ENCODE measurements at places on chromosomes 6 and 20.

DNA sequence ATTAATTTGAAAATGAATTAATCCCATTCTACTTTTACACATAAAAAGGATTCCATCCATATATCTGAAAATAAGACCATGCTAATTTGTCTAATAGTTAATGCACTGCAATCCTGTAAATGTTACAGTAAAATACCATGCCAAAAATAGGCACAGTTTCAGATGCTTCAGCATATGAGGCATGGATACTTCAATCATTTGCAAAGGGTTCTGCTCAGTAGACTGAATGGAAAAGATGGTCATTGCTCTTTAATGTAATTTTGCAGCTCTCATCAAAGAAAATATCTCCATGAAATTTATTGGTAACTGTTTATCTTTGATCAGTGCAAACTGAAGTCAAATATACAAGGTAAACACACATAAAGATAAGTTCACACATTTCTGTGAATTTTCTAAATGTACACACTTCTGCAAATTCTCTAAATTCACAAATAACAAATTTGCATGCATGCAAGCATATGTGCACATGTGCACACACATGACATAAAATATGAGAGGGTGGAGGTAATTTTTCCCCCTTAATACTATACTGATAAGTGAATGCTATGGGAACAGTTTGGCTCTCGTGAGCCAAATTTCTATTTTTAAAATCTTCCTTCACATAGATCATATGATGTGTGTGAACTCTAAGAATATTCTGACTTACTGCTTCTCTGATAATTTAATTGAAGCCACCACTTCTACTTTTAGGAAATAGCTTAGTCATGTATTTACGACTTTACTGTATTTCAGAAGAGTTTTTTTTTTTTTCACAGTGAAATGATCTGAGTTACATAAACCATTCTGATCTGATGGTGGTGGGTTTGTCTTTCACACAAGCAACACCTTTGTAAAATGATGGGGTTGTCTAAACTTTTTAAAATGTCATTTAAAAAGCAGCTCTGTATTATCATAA is 996.8 kb upstream of the CITED2 start:
- no peak for DNase-seq

- peak; percentile 47 for DNase-seq
Measured at GRCh38 chr6:71349395-71349794, 60.8 kb downstream of the OGFRL1 start.

- no peak for DNase-seq
Measured at GRCh38 chr6:74087899-74088298, 391.9 kb downstream of the CD109 start.

DNA sequence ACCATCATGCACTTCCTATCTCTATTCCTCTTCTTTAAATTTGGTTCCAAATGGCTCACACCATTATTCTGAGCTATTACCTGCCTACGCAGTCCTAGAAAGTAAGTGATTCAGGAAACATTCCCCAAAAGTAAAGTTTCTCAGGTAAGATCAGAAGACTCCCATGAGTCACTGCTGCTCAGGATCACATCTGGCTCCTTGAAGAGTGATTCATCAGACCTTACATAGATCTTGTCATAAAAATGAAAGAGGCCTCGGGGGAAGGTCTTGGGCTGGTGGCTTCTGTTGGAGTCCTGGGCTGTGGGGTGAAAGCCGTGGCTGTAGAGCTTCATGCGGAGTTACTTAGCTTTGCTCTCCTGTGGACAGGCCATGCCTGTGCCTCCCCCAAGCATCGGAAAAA is 35.9 kb downstream of the PLG start:
- no peak for DNase-seq

DNA sequence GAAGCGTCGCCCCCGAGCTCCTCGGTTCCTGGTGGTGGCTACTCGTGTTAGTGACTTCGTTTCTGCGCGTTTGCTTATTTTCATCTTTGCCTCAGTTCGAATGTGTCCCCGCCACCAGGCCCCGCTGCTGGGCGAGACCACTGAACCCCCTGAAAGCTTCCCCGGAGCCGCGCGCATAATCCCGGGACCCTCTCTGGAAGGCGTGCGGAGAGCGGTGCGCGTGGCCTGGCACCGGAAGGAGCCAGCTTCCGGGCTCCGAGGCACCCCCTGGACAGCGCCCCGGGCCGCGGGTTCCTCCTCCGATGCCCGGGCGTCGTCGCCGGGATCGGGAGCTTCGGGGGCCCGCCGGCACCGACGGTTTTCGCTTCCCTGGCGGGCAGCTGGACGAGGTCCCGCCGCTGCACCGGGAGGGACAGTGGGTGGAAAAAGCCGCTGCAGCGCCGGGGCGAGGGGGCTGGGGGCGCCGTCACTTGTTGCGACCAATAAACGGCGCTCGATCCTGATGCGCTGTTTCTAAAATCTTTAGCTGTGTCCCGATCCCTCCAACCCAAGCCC is 643 bp upstream of the SLC35D3 start:
- DNase-seq: peak; percentile 46

DNA sequence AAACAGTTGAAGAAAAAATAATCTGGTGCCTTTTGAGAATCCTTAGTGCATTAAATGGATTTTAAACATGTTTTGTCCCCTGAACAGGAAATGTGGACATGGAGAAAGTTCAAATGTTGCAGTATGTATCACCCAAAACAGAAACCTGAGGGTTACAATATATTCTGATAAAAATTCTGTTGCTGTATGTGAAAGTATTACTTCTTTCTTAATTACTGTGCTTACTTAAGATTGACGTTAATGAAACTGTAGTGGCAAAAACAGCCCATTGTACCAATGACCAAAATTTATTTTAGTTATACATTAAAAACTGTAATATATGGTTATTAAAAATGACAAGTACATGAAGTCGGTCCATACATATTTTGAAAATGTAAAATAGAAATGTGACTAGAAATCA is 100.6 kb downstream of the PRDM1 start:
- no peak for DNase-seq

DNA sequence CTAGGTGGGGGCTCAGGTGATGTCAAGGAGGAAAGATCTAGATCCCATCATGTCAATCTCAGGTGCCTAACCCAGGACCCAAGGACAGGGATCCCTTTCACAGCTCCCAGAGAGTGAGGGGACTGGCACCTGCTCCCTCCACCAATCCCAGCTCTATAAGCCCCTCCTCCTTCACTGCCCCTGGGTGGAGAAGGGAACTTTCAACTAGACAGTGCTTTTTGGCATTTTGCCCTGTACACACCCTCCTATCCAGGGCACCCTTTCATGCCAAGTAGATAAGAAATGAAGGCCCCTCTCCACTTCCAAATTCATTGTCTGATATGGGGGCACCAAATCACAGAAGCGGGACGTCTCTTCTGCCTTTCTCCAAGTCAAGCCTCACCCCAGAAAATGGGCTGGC is 61.6 kb downstream of the MDGA1 start:
- DNase-seq: no peak

- no peak for DNase-seq
Measured at GRCh38 chr6:33914645-33915044, 110.8 kb upstream of the MLN start.

DNA sequence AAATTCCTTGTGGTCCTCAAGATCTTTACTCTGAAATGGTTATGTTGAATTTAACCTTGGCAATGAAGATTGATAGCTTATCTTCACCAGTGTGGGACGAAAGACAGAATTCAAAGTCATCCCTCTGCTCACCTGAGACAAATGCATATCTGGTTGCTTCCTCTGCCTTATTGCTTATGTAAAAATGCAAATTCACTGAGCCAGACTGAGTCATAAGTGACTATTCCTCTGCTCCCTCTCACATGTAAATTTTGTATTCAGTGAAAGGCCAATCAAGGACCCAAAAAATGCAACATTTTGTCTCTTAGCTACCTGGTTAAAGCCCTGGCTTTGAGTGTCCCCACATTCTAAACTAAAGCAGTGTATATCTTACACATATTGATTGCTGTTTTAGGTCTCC is 593.1 kb upstream of the GJE1 start:
- DNase-seq: no peak

- no peak for DNase-seq
Measured at GRCh38 chr6:53857318-53858094, 62.7 kb downstream of the LRRC1 start.

GRCh38 chr20:18066421-18067333 is 9.0 kb upstream of the OVOL2 start:
- DNase-seq: no peak
